ENCODE measurements at places on chromosomes 1 and 21.

DNA sequence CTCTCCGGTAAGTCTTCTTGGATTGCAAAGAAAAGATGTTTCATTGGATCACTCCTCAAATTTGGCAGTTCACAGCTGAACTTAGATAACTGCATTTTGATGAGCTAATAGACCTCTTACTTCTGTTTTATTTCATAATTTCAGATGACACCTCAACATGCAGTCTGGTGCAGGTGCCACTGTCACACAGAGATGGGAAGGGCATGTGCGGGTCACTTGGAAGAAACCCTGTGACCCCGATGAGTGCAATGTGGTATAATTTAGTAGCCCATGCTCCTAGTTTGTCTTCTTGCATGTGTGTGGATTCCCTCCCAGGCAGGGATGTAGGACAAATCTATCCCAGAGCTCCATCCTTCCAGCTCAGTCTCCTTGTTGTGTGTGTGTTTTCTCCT lies 481 bp upstream of the SLAMF1 start:
- DNase-seq: no peak

- no peak for DNase-seq
Observed at GRCh38 chr1:62800825-62801306, 16.9 kb downstream of the ATG4C start.

- DNase-seq: no peak
Observed at GRCh38 chr1:18481921-18482701, 1.4 kb downstream of the KLHDC7A start.

DNA sequence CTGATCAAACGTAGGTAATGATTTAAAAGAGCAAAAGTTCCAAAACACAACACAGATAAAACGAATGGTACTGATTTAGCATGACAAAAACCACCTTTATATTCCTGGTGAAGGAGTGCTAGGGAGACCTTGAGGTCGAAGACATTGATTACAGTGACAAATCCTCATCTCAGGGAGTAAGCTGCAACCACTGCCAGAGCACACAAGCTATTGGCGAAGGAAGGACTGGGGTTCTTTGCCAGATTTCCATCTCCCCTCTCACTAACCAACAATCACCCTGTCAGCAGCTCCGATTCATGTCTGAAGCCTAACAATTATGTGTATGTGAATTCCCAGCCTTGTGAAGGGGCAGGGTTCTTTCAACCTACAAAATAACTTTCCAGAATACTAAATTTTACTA lies 40.2 kb upstream of the DMRTB1 start:
- DNase-seq: no peak

DNA sequence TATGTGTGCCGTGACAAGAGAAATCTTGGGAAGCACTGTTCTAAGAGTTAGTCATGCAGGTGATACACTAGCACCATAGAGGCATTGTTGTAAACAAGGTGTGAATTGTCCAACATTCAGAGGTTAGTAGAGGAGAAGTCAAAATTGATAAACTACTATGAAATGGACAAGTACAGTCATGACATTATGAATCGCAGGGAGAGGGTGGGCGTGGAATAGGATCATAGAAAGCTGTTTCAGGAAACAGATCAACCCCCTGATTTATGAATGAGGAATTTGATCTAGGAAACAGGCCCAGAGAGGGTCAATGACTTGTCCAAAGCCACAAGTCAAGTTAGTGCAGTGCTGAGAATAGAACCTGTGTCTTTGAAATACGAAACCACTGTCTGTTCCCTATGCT lies 58.5 kb upstream of the LAX1 start:
- DNase-seq: no peak

- no peak for DNase-seq
Observed at GRCh38 chr1:43368646-43369020, 822 bp upstream of the ELOVL1 start.

Data from NCI-H1092 (cell line).